Activated CD8-positive, alpha-beta memory T cell treated with anti-CD3 and anti-CD28 coated beads for 1 hour (primary cell): ENCODE measurements at places on chromosomes 6 and 20.
A peak's percentile ranks its signal among the peaks of the same experiment; 100 is the strongest.

DNA sequence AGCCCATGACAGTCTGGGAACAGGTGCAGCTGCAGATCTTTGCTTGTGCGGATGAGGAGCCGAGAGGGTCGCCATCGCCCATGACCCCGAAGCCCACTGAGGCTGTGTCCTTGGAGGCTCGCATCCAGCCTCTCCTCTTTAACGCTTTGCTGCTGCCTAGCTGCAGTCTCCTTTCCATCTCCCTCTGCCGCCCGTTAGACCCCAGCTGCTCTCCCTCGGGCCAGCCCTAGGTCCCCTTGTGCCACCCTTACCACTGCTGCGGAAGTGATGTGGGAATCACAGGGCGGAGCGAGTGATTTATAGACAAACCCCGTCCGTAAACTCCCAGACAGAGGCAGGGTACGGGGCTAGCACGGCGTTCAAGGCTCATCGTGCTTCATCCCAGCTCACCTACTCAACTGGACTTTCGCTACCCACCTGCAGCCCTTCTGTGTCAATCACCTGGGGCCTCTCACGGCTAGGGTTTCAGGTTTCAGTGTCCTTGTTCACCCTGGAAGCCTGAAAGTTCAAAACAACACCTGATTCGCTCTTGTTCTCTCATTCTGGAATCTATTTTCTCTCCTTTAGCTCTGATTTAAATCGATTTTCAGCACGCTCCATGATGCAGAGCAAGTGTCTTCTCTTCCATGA, 76.1 kb downstream of the PAX1 start:
- DNase-seq, result no peak

DNA sequence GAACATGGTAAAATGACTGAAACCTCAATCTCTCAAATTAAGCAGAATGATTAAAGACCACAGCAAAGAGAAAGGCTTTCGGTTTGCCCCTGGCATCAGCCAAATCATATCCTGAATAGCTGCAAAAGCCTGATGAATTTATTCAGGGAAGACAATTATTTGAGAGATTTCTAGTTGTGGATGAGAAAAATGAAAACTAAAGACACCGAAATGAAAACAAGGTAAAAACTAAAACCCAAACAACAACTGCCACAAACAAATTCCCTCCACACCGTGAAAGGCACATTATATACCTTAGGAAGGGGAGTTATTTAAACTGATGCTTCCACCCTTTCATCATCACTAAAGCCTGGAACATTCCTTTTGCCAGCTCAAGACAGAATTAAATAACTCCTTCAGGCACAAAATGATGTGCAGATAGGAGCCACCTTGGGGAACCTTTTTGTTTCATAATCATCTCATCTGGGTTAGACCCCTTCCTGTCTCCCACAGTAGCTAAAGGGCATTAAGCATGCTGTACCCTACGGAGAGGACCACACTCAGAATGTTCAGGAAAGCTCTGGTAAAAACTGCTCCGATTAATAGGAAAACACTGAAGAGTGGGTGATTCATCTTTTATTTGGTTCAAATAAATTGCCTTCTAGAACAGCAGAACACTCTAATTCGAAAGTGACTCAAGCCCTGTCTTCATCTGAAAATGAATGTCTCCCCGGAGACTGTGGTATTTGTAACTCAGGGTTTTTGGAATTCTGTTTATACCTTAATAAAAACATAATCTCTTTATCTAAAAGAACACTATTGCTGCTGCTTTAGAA, 9.1 kb upstream of the ANKRD60 start:
- no peak for DNase-seq

DNA sequence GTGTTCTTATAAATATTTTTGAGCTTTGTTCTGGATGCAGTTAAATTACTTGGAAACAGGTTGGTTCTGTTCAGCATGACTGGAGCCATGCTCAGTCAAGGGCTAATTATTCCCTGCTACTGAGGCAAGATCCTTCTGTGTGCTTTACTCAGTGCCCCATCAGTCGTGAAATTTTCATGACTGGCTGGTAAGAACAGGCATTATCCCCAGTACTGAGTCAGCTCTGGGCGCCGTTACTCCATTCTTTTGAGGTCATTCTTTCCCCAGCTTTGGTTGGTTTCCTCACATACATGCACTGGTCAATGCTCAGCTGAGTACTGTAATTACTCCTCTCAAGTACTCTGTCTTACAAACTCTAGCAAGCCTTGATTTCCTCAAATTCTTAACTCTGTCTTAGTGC, 71.3 kb downstream of the CDKAL1 start:
- no peak for DNase-seq

GRCh38 chr6:707576-708236, 14.8 kb upstream of the EXOC2 start:
- DNase-seq, result no peak

- DNase-seq, result no peak
These were observed 106.5 kb downstream of the LY86 start for GRCh38 chr6:6694825-6695624.

GRCh38 chr6:127963495-127963894, 62.6 kb upstream of the THEMIS start:
- no peak for DNase-seq

GRCh38 chr20:57211406-57211805, 55.0 kb downstream of the BMP7 start:
- DNase-seq, result no peak

DNA sequence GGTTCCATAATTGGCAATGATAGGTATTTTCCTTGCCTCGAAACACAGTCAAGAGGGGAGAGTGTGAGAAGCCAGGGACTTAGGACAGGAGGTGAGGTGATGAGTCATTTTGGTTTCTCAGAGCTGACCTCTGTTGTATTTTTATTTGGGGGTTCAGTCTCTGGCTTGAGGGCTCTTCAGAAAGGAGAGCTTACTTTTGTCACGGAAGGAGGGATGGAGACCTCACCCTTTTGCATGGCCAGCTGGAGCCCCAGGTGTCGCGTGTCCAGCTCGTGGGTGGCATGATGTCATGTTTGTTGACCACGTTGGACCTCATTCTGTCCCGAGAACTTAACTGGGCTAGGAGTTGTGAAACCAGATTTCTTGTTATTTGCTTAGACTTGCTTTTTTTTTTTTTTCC, 293.9 kb downstream of the QKI start:
- no peak for DNase-seq

- no peak for DNase-seq
These were observed 87.6 kb downstream of the QRSL1 start for GRCh38 chr6:106716966-106717365.

- DNase-seq, result no peak
These were observed 60.5 kb upstream of the SAMD5 start for GRCh38 chr6:147447835-147448611.

GRCh38 chr6:12391472-12391871, 101.3 kb downstream of the EDN1 start:
- no peak for DNase-seq

- DNase-seq, result no peak
These were observed 55.5 kb downstream of the EDN1 start for GRCh38 chr6:12345694-12346058.

DNA sequence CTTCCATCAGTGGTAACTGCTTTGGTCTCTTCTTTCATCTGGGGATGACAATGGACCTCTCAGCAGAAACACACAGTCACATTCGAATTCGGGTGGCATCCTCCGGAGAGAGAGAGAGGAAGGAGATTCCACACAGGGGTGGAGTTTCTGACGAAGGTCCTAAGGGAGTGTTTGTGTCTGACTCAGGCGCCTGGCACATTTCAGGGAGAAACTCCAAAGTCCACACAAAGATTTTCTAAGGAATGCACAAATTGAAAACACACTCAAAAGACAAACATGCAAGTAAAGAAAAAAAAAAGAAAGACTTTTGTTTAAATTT, 6.1 kb downstream of the EDN1 start:
- no peak for DNase-seq

DNA sequence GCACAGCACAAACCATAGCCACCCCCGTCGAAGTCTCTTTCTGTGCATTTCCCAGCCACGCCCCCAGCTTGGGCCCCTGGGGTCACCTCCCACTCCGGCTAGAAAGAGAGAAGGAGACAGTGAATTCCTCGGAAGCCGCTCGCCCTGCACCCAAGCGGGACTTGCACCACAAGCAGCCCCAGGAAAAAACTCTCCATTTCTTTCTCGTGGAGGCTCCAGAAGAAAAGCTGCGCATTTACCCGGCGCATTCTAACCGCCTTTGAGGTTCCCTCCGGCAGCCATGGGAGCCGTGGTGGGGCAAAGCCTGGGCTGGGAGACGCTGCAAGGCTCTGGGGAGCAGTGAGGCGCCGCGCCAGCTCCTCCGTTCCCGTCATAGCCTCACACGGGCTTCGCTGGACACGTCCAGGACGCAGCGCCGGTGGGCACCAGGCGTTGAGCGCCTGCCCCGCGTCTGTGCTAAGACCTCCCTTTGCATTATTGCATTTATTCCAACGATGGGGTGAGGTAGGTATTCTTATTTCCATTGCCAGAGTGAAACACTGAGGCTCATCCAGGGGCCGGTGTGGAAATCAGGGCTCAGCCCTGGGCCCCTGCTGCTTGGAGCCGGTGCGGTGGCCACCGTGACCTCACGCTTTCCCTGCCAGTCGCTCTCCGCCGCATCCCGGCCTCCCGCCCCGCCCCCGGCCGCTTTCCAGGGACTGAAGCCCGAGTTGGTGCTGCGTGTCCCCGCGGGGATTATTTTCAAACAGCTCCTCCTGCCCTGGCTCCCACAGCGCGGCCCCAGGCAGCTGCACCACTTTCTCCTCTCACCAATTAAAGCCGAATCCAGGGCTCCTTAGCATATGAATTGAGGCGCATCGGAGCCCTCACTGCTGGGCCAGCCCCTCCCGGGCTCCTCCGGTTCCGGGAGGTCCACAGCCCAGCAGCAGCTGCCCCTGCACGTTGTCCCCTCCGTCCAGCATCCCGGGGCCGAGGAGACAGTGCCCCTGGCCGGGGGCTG, 148.3 kb upstream of the AFDN start:
- DNase-seq, result no peak

DNA sequence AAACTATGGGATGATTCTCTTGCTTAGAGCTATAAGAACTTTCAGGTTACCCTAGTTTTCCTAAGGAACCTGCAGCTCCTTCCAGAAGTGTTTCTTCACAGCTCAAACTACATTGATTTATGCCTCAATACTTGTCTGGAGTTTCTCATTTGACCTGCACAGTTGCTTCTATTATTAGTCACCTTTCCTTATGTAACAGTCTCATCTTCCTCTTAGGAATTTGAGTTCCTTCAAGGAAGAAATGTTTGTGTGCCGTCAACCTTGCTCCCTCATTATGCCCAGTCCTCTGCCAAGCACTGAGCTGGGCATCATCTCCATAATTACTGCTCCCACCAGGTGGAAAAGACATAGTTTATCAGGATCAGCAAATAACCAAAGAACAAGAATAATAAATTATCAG, 466.4 kb downstream of the PKHD1 start:
- no peak for DNase-seq

DNA sequence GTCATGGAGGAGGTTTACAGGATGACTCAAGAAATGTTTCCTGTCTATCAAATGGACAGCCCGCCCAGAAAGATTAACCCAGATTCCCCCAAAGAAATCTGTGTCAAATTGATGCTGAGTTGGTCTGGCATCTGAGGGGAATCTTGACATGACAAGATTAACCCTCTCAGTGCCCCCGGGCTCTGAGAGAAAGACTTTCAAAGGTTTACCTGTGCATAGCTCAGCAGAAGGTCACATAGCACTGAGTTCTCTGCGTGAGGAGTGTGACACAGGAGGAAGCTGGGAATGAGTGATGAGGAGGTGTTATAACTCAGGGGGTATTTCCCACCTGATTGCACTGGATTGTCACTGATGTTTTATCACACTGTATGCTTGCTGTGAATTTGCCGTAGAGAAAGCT, 601.2 kb downstream of the DHX35 start:
- DNase-seq, result no peak

- DNase-seq, result peak; percentile 59
These were observed 5.4 kb downstream of the NPBWR2 start for GRCh38 chr20:64101731-64102621.
